ENCODE measurements at places on chromosomes 4 and X. TPM values are rescaled to one million over a fixed set of nuclear protein-coding genes. Genes with fewer than 3 reads are reported as not detected.

The EIF2S3 gene
- total RNA-seq = 306 TPM

The CCDC158 gene
- not detected for total RNA-seq

The VGLL1 gene
- not detected for total RNA-seq

The BEND4 gene
- total RNA-seq = 0.82 TPM

The FSTL5 gene
- total RNA-seq = not detected

The ADGRA3 gene
- total RNA-seq = 15.6 TPM

The ZNF732 gene
- not detected for total RNA-seq

The USP17L17 gene
- total RNA-seq = not detected
